ENCODE measurements at places on chromosomes 3 and 15.

GRCh38 chr15:61527836-61528580, 298.9 kb upstream of the RORA start:
- DNase-seq: no peak

DNA sequence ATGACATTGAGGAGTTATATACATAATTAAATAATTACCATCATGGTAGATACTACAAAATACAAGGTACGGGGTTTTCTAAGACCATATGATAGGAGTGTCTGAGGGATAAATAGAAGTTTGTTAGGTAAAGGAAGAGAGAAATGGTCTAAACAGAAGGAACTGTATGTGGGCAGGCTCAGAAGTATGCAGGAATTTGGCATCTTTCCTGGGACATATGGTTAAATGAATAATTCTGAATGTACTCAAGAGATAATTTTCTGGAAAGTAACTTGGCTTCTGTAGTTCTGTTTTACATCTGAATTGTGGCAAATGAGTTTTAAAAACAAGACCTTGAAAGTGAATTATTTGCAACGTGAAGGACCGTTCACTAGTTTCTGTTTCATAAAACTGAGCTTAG, 17.5 kb downstream of the LMCD1 start:
- no peak for DNase-seq

GRCh38 chr3:49916686-49917085, 12.9 kb downstream of the MON1A start:
- no peak for DNase-seq

- no peak for DNase-seq
These were observed 51.3 kb downstream of the CYP11A1 start for GRCh38 chr15:74316141-74316540.

DNA sequence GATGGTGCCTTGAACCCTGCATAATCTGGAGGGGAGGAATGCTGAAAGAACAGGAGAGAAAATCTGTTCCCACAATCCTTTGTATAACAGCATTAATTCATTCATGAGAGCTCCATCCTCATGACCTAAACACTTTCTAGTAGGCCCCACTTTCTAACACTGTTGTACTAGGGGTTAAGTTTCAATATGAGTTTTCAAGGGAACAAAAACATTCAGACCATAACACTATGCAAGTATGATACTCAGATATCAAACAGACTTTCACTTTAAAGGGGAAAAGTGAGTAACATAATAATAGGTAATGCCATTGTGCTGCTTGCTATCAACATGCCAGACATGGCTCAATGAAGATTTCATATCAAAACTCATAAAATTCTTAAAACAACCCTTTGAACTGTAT, 32.4 kb upstream of the PLSCR2 start:
- no peak for DNase-seq

DNA sequence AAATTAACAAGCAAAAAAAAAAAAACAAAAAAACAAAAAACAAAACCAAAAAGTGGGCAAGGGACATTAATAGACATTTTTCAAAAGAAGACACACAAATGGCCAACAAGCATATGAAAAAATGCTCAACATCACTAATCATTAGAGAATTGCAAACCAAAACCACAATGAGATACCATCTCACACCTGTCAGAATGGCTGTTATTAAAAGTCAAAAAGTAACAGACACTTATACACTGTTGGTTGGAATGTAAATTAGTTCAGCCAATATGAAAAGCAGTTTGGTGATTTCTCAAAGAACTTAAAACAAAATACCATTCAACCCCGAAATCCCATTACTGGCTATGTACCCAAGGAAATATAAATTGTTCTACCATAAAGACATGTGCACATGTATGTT, 222.4 kb upstream of the CD96 start:
- DNase-seq: no peak

GRCh38 chr3:150710097-150710496, 6.4 kb upstream of the ERICH6 start:
- no peak for DNase-seq
